GOT3 (cell line): ENCODE measurements at places on chromosomes 16 and 17.

DNA sequence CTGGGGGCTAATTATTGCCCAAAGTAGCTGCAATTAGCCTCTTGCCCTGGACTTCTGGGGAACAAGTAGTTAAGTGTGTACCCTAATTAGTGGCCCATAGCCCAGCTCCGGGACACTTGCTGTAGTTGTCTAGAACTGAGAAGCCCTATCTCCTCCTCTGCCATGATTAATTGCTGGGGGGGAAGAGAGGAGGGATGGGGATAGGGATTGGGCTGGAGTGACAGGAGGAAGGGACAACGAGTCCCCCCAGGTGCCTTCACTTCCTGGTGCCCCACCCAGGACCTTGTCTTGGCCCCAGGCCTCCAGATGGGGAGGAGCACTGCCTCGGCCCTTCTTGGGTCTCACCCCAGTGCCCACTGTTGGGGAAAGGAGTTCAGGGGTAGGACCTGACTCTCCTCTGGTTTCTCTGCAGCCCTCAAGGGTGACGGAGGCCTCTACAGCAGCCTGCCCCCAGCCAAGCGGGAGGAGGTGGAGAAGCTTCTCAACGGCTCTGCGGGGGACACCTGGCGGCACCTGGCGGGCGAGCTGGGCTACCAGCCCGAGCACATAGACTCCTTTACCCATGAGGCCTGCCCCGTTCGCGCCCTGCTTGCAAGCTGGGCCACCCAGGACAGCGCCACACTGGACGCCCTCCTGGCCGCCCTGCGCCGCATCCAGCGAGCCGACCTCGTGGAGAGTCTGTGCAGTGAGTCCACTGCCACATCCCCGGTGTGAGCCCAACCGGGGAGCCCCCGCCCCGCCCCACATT is 17.4 kb downstream of the NGFR start:
- no peak for DNase-seq

DNA sequence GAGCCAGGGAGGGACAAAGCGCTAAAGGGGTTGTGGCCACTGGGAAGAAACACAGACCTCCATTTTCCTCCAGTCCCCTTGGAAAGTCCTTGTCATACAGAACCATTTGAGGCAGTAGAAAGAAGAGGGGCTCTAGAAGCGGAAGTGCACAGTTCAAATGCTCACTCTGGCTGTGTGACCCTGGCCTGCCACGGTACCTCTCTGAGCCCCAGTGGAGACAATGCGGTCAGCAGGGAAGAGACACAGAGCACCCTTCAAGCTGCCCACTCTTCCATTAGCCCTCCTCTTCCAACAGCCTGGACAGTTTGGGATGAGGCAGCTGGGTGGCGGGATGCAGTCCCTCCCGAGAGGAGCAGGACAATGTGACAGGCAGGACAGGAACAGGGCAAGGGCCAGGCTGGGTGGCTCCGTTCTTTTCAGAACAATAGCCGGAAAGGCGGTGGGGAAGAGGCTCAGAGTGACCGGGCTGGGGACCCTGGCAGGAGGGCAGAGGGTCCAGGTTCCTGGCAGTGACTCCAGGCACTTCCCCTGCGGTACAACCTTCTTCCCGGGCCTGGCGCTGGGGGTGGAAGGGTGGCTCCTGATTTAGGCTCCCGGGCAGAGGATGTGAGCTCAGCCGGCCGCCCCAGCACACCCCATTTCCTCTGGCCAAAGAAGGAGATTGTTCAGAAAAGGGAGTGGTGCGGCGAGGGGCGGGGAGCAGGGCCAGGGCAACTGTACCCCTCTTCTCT is 5.6 kb downstream of the CASKIN2 start:
- no peak for DNase-seq

DNA sequence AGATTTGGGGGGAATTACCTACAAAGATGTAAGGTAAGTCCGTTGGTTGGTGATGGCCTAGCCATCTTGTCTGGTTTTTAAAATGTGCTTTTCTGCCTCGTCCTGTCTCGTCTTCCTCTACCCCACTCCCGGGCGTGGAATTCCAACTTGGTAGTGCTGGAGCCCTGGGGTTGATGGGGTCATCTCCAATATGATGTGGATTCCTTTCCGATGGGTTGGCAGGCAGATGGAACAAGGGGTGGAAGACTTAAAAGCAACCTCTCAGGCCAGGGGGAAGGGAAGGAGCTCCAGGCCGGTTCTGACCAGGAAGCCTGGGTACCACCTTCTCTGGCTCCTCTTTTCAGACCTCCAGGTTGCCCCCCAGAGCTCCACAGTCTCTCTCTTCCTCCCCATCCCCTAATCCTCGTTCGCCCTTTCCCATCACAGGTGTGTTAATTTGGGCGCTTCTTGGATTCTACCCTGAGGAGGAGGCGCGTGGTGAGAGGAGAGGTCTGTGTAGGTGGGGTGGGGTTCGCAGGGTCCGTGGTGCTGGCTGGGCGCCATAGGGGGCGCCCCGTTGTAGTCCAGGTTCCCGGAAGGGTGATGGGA is 5.1 kb upstream of the HOXB2 start:
- DNase-seq: no peak

DNA sequence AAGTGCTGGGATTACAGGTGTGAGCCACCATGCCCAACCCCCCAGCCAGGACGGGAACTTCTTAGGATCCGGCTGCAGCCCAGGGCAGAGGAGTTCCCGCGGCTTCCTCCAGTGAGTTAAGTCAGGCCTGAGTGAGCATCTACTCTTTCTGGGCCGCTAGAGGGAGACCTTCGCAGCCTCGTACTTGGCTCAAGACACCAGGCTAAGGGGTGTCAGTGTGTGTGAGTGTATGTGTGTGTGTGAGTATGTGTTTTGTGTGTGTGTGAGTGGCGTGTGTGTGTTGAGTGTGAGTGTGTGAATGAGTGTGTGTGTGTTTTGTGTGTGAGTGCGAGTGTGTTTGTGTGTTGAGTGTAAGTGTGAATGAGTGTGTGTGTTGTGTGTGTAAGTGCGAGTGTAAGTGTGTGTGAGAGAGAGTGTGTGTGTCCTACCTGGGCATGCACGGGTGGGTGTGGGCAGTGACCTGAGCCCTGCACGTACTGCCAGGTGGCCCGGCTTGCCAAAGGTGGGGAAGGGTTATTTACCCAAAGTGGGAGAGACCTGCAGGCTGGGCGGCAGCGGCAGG is 58.5 kb downstream of the TMEM235 start:
- peak; percentile 45 for DNase-seq

DNA sequence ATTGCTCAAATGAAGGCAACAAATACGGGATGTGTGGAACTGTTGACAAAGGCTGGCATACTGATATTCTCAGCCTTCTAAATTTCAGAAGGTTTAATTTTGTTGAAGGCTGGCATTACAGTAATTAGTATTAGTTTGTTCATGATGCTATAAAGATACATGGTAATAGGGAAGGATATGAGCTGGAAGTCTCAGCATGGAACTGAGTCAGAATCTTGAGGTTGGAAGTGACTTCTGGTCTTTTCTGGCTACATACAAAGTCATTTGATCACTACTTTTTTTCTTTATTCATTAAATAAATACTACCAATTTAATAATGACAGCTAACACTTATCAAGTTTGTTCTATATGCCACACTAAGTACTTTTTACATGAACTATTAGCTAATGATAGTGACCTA is 22.6 kb downstream of the RABEP1 start:
- DNase-seq: no peak

GRCh38 chr16:1772908-1773702 is at the start of gene MRPS34:
TSS of gene MRPS34 (minus strand) at chr16:1773134. CDS start at chr16:1773119, 15 bp downstream.
- DNase-seq: peak; percentile 63

GRCh38 chr17:34182036-34182803 is 72.9 kb upstream of the CCL2 start:
- no peak for DNase-seq

DNA sequence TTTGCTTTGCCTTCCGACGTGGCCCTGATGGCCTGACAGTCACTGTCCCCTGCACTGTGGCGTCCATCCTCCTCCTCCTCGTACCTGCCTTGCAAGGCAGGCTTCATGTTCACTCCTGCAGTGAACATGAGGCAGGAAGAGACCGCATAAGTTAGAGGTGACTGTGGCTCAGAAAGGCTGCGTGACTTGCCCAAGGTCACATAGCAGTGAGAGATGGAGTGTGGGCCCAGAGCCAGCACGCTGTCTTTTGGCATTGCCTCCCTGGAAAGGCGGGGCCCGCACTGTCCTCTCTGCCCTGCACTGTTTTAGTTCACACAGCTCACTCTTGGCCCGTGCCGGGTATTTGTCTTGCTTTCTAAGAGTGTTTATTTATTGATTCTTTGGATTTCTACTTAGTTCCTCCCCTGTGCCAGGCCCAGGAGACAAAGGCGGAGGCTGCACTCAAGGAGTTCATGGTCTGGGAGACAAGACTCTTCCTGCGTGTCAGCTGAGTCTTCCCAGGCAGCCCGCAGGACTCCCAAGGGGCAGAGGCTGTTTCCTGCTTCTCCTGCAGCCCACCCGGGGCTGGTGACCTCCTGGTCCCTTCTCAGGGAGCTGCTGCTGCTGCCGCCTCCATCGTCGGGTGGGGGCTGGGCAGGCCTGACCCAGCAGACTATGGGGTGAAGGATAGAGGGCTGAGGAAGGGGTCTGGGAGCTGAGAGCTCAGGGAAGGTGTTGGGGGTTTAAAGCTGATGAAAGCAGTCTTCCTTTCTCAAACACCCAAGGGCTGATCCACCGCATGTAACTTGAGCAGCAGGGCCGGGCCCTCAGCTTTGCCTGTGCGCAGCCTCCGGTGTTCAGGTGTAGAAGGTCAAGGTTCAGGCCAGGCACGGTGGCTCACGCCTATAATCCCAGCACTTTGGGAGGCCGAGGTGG is 12.7 kb downstream of the CYGB start:
- DNase-seq: no peak

DNA sequence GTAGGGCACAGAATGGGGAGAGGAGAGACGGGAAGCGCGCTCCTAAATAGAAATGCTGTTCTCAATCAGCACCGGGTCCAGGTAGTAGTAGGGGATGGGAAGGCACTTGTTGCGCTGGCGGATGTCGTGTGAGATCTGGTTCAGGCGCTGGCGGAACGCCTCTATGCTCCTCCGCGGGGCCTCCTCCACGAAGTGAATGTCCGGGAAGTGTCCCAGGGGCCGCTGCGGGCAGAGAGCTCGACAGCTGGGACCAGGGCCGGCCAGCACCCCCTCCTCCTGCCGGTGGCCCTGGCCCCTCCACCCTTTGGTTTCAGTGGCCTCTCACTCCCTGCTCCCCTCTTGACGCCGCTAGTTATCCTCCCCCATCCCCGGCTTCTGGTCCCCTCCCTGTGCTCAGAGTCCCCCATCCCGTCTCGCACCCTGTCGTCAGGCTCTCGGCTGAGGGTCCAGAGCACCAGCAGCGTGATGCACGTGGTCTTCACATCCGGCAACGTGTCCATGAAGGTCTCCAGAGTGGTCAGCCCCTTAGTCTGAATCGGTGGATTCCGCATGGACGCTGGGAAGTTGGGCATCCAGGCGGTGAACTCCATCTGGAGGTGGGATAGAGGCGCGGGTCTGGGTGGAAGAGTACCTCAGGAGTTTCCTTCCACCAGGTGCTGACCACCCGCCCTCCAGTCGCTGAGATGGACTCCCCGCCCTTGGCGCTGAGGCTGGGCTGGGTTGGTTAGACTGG is 14.6 kb downstream of the ALOX12B start:
- no peak for DNase-seq

DNA sequence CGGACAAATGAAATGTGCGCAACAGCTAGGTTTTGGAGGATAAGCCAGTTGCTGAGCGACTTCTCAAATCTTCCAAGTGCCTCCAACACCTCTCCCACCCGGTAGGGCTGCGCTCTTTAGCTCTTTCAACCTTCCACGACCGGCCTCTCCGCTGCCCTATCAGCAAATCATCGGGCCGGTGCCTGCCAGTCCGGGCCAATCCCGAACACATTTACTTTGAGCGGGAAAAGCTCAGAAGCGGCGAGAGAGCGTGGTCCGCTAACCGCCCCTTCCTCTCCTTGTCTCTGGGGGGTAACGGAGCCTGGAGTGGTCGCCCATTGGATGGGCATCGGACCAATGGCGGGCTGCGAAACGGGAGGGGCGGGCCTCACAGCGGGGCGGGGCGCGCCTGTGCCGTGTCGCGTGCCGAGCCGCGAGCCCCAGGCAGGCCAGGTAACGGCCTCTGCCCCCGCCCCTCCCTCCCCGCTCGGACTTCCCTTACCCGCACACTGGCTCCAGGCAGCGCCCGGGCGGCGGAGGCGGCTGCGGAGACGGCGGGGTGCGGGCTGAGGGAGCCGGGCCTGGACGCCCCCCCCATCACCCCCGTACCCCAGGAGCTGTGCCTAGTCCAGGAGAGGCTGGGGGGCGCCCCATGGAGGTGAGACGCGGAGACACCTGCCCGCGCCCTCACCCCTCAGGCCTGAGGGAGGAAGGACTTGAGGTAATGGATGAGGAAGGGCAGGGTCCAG is at the start of gene MEIOC:
Gene MEIOC (plus strand): TSS at position 486 of the 728 bp plus-strand sequence. CDS start 146 bp downstream, at position 632.
- peak; percentile 14 for DNase-seq

DNA sequence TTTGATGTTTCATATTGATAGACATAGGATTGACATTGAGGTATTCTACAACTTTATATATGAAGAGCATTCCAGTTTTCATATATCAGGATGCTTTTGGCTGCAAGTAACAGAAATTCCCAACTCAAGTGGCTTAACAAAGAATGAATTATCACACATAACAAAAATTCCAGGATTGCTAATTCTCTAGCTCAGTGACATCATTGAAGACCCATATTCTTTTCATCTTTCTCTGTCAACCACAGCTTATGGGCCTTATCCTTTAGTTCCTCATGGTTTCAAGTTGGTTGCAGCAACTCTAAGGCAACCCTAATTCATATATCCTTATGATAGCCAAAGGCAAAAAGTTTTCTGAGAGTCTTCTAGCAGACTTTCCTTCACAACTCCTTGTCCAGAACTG is 91.5 kb upstream of the HAS3 start:
- DNase-seq: no peak

DNA sequence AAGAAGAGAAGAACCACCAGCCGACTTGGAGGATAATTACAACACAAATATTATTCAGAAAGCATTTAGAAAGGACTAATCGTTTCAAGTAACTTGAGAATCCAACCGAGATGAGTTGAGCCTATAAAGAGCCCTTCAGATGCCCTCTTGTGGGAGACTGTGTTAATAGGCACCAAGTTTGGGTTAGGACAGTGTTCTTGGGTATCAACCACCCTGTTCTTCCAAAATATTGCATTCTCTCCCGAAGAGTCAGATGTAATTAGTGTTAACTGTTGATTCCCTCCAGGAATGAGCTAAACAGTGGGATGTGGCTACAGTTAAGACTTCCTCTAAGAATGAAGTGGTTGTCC is 87.8 kb upstream of the NOL11 start:
- DNase-seq: no peak

- DNase-seq: no peak
Observed at GRCh38 chr16:54921206-54921824, 9.3 kb upstream of the IRX5 start.
